Activated T-cell treated with anti-CD3 and anti-CD28 coated beads, Interleukin-2, amount 50 U/mL, for 24 hours (primary cell): ENCODE measurements at places on chromosomes 1 and 21.

DNA sequence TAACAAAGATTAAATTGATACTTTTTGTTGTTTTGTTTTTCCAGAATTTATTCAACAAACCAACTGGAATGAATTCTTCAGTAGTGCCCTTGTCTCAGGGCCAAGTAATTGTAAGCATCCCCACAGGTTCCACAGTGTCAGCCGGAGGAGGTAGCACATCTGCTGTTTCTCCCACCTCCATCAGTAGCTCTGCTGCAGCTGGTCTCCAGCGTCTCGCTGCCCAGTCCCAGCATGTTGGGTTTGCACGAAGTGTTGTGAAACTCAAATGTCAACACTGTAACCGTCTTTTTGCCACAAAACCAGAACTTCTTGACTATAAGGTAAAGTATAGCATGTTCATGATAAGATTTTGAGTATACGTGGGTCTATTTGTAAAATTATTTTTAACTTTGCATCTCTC, 118.5 kb downstream of the ZMYM4 start:
- H3K4me3 ChIP-seq: no peak overlapping the region
- no peaks in the 10 kb centered on the region for H3K4me1 ChIP-seq
- no peak overlapping the region for H3K27ac ChIP-seq

- H3K27ac ChIP-seq: no peak overlapping the region
- no peaks in the 10 kb centered on the region for H3K36me3 ChIP-seq
- peaks cover 73% of the 10 kb centered on the region for H3K27me3 ChIP-seq
- no peak for DNase-seq
Observed at GRCh38 chr1:10865518-10866320, 69.3 kb upstream of the CASZ1 start.

GRCh38 chr1:31791131-31791858, 24.5 kb downstream of the SPOCD1 start:
- no peak for DNase-seq
- H3K4me3 ChIP-seq: no peak overlapping the region
- peaks cover 12% of the 10 kb centered on the region for H3K4me1 ChIP-seq
- no peak overlapping the region for H3K27ac ChIP-seq

- H3K36me3 ChIP-seq: no peaks in the 10 kb centered on the region
- H3K4me1 ChIP-seq: no peaks in the 10 kb centered on the region
- no peak for DNase-seq
- H3K27me3 ChIP-seq: peaks cover 10% of the 10 kb centered on the region
Observed at GRCh38 chr1:207933205-207933800, 22.4 kb upstream of the CD34 start.

- H3K27ac ChIP-seq: no peak overlapping the region
- no peaks in the 10 kb centered on the region for H3K27me3 ChIP-seq
- no peaks in the 10 kb centered on the region for H3K4me1 ChIP-seq
- no peak overlapping the region for H3K4me3 ChIP-seq
Observed at GRCh38 chr21:33753886-33754285, 111.6 kb downstream of the ITSN1 start.

GRCh38 chr1:203325418-203326091, 20.2 kb downstream of the BTG2 start:
- peak overlapping the region; percentile 65 for H3K4me3 ChIP-seq
- H3K27me3 ChIP-seq: no peaks in the 10 kb centered on the region
- DNase-seq: no peak
- peaks cover 82% of the 10 kb centered on the region for H3K4me1 ChIP-seq
